ENCODE measurements at places on chromosomes 1 and 21.
A peak's percentile ranks its signal among the peaks of the same experiment; 100 is the strongest.

DNA sequence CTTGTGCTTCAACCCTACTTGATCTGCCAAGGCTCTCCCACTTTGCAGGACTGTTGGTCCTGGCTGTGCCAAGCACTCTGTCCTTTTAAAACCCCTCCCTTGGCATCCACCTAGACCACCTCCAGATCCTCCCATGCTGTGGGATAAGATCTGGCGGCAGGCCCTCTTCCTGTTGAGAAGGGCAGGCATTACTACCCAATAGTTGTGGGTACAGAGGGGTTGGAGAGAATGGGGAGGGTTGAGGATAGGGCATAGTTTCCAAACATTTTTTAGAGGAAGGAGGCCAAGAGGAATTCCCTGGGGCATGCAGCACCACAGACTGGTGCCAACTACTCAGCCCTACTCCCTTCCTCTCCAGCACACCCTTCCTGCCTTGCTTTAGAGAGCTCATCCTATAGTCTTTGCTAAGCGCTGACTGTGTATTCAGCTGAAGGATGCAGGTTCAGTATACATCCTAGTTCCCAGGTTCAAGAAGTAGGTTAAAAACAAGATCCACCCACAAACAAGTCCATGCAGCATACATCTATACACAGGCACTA, 70.7 kb downstream of the TRABD2B start:
- no peak for DNase-seq

DNA sequence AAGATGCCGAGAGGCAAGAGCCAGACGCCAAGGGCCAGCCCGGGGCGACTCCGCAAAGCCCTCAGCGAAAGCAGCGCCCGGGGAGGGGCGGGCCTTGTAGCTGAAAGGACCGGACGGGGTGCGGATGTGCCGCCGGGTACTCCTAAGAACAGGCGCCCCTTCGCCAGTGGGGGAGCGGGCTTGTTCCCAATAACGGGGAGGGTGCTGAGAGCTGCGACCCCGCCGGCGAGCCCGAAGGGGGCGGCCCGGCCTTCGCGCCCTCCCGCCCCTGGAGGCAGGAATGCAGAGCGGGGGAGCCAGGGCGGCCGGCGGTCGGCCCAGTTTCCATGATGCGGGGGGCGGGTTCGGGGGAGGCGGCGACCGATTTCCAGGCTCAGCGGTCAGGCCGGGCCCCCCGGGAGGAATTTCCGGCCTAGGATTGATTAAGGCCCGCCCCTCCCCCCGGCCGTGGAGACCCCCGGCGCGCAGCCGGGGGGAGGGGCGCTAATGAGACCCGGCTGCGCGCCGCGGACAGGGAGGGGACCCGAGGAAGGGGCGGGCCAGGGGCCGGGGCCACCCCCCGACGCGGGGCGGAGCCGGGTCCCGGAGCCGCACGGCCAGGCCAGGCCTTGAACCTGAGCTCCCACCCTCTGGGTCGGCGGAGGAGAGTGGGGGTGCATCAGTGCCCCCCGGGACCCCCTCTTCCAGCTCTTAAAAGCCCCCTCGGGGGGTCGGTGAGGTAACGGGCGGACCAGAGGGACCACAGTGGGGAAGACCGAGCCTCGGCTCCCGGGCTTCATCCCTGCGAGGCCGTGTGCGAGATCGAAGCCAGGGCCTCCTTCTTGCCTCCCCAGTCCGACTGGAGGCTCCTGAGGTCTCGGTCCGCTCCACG, 898 bp upstream of the TMEM200B start:
- peak; percentile 35 for DNase-seq

- no peak for DNase-seq
Measured at GRCh38 chr1:148389027-148389339, 94.1 kb downstream of the PPIAL4G start.

- no peak for DNase-seq
Measured at GRCh38 chr1:232333419-232333767, 296.5 kb downstream of the SIPA1L2 start.

GRCh38 chr1:114755006-114755931, 2.5 kb downstream of the CSDE1 start:
- DNase-seq, result no peak

DNA sequence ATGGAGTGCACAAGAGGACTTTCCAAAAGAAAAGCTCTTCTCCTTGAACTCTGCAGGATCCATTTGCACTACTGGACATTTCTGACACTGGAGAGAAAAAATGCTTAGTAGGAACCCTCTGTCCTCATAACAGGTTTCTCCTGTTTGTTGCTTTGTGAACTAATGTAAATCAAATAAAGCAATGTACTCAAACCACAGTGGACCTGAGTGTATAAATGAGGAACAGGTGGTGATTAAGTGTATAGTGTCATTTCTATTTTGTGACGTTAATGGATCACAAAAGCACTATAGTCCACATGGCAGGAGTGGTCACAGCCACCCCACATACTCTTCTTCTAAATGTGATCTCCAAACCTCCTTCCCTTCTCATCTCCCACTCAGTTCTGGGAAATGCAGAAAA, 268.4 kb upstream of the DUSP10 start:
- no peak for DNase-seq

GRCh38 chr1:101102426-101103156, 77.0 kb upstream of the DPH5 start:
- no peak for DNase-seq

DNA sequence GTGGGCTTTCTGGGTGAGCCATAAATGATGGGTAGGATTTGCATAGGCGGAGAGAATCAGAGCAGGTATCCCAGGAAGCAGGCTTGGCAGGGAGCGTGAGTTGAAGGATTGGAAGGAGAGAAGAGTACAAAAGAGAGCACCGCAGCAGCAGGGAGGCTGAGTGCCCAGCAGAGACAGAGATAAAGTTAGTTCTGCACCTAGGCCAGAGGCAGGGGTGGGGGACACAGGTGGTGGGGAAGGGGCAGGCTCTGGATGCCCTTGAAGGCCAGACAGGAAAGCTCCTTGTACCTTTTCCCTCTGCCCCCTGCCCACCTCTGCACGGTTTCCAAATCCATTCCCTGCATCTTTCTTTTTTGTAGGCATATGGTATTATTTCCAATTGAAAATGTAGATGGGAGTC, 33.0 kb upstream of the TRABD2B start:
- no peak for DNase-seq

GRCh38 chr1:76298399-76298798, 223.9 kb downstream of the ST6GALNAC3 start:
- no peak for DNase-seq

DNA sequence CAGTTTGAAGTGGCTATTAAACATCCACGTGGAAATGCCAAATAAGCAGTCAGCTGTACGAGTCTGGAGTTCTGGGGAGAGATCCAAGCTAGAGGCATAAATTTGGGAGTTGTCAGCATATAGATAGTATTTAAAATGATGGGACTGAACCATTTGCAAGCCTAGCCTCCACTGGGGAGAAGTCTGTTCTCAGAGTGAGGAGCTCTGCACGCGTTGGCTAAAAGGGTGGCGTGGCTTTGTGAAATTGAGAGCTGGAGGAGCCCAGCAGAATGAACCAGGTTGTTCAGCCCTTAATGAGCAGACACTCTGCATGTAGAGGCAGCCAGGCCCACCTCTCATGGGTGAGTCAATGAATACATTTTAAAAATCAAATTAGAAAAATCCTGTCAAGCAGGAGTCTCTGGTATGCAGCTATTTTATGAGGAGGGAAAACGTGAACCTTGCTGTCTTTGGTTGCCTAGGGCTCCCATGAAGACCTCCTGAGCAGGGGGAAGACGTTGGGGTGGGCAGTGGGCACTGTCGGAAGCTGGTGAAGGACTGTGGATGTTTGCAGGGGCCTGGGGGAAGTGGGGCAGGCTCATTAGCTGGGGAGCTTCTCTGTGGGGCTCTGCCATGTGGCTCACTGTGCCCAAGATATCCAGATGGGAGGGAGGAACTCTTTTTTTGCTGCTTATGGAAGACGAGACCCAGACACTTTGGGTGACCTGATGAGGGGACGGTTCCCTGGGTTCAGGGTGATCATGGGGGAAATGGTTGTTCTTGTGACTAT, 18.8 kb downstream of the TMCC2 start:
- DNase-seq, result no peak

DNA sequence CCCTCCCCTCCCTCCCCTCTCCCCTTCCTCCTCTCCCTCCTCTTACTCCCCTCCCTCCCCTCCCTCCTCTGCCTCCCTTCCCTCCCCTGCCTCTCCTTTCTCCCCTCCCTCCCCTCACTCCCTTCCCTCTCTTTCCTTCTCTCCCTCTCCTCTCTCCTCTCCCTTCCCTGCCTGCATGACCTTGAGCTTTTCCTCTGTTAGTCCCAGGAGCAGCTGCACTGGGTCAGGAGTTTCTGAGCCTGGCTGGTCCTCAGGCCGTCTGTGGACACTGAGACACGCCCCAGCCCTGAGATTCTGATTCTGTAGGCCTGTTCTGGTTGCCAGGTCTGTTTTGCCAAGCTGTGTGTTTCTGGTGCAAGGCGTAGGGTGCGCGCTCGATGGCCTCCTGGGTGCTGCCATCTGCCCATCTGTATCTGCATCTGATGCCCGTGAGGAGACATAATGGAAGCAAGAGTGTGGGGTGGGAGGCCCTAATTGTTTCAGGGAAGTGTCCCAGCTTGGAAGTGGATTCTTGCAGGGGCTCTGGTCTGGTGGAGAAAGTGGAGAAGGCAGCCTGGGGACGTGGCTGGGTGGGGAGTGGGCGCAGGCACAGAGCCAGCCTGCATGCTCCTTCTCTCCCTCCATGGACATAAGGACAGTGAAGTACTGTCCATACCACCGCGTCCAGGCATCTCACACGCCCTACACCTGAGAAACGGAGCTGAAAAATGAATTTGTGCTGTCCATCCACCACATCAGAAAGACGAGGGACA, 97.2 kb downstream of the WDR4 start:
- DNase-seq, result no peak

- DNase-seq, result no peak
Measured at GRCh38 chr1:157135646-157136045, 2.5 kb downstream of the ETV3 start.

GRCh38 chr1:32813941-32814739, 3.0 kb downstream of the YARS1 start:
- no peak for DNase-seq

GRCh38 chr1:26317612-26318337, at the start of gene CD52:
Gene CD52, plus strand, starts transcription at chr1:26317958. Its CDS starts 60 bp downstream, at chr1:26318018.
- peak; percentile 85 for DNase-seq

- peak; percentile 40 for DNase-seq
Measured at GRCh38 chr21:31011412-31011811, 26.9 kb downstream of the KRTAP19-8 start.

DNA sequence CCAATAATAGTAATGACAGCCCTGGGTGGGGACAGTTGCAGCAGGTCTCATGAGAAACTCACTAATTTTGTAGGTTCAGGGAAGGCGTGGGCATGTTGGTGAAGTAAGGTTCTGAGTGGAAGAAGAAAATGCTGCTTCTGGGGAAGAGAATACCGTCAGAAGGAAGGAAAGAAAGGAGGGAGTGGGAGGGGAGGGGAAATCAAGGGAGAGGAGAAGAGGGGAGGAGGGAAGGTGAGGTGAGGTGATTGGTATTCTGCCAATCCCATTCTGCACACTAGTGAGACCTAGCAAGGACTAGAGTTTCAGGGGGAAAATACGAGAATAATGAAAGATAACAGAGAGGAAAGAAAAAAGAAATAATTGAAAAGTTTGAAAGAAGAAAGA, 32.4 kb upstream of the MGST3 start:
- no peak for DNase-seq

DNA sequence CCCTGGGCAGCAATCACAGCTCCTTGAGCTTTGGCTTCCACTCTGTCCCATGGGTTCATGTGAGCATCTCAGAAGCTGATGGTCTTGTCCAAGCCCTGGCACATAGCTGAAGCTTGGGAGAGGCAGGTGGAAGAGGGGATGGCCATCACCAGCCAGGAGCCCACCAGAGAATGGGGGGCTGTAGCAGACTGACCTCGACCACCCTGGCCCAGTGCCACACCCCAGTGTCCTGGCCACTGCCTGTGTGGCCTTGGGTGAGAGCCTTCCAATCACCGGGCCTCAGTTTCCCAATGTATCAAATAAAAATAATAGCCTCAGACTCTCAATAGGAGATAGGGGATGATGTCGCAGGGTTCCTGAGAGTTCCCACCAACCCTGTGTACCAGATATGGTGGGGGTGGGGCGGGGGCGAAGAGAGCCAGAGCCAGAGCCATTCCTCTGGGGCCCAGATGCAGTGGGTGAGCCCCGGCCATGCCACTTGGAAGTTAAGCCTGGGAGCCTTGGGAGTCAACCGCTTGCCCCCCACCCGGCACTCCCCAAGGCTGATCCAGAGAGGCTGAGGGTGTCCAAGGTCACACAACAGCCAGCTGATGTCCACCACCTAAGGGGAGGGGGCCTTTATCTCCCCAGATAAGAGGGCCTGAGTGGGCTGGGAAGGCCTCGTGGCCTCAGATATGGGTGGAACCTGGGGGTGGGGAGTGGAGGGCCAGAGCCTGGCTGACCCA, 9.3 kb upstream of the EDN2 start:
- no peak for DNase-seq

GRCh38 chr1:112529301-112529700, 20.5 kb downstream of the WNT2B start:
- no peak for DNase-seq

DNA sequence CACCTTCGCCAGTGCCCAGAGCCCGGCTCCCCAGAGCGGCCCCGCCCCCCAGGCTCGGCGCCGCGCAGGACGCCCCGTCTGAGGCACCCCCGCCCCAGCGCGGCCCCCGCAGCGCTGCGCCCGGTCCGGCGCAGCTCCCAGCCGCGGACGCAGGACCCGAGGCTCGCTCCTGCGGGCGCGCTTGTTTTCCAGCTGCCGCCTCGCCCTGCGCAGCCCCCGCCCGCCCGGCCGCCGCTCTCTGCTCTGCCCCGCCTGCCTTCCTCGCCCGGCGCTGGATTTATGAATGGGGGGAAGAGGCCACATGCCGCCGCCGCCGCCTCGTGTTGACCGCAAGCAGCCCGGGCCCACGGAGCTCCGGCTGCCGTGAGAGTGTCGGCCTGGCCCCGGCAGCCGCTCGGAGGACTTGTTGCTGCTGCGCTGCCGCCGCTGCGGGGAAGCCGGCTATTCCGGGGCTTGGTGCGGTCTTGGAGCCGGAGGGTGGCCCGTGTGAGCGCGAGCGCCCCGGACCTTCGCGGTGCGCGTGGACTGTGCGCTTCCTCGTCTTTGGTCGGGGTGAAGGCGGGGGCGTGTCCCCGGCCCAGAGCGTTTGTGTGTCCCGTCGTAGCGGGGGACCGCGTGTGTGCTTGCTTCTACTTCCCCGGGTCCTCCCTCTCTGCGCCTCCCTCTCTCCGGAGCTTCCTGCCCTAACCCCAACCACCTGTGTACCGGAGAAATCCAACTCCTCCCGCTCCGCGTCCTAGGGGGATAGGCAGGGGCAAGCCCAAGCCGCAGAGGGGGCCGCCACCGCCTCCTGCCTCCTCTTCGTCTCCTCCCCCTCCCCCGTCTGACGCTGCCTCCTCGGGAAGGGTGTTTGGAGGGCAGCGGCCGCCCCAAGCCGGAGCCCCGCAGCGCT, 736 bp downstream of the KCNC4 start:
- DNase-seq, result peak; percentile 51

GRCh38 chr1:198113342-198113750, 43.5 kb upstream of the NEK7 start:
- no peak for DNase-seq

All from CD4-positive, alpha-beta T cell treated with Interleukin-2 at 100 ng/mL for 4 hours (primary cell).